Neuronal stem cell (in vitro differentiated cells): ENCODE measurements at places on chromosomes 12 and 14.

GRCh38 chr14:61733972-61734371, 28.2 kb upstream of the SNAPC1 start:
- DNase-seq = no peak

DNA sequence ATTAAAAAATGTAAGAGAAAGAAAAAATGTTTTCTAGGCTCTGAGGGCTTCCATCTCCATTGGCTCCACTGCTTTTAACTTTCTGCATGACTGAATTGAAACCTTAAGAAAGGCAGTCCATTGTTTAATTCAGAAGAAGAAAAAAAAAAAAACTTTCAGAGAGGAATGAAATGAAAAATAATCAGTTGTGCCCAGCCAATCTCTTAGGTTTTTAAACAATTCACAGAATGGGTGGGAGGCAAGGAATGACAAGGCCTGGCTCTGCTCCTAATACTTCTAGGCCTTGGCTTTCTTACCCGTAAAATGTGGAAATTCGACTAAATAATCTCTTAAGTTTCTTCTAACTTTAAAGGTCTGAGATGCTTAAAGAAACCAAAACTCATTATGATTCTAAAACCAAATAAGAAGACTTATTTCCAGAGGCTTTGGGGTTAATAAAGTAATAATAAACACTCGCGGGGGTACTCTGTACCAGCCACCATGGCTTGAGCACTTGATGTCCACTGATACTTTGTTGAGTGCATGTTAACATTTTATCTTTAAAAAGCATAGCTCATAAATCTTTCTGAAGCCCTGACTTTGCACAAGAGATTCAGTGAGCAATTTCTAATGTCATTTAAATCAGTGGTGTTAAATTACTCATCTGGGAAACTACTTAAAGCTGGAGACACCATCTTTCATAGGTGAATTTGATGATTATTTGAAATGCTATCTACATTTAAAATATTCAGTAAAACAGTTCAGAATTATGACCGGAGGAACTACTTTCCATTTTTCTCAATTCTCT, 49.6 kb downstream of the STON2 start:
- DNase-seq = no peak

DNA sequence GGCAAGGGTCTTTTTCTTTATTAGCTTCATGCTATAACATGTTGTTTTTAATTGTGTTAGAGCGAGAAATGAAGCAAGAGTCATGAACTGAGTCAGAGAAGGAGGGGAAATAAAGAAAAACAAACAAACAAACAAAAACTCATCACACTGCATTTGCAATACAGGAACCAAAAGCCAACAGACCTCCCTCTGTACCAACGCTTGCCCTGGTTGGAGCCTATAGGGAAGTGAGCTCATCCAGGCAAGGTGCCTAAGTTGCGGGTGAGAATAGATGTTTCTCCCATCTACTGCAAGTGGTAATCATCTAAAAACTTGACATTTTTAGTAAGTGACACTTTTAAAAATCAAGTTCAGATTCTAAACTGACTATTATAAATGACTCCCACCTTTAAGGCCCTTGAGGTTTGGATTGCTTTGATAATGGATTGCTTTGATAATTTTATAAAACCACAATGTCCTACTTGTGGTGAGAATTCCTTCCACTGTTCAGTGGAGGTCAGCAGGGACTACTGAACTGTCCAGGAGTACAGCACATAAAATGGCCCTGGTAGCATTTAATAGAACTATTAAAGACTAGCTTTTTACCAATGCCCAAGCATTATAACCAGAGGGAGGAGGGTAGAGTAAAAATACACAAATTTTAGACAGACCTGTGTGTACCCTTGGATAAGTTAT, 31.3 kb downstream of the SLC38A1 start:
- DNase-seq = no peak

DNA sequence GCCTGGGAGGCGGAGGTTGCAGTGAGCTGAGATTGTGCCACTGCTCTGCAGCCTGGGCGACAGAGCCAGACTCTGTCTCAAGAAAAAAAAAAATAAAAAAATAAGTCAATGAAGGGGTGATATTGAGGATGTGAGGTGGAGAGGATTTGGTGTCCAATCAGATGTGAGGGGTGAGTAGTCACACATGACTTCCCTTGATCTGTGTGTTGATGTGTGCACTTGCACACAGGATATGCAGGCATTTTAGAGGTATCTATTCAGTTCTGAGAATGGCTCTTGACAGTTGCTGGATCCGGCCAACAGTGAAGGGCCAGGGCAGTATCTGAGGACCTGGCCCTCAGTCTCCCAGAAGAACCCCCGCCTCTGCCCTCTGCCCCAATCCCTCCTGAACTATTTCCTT, 7.8 kb upstream of the SP7 start:
- DNase-seq = no peak

DNA sequence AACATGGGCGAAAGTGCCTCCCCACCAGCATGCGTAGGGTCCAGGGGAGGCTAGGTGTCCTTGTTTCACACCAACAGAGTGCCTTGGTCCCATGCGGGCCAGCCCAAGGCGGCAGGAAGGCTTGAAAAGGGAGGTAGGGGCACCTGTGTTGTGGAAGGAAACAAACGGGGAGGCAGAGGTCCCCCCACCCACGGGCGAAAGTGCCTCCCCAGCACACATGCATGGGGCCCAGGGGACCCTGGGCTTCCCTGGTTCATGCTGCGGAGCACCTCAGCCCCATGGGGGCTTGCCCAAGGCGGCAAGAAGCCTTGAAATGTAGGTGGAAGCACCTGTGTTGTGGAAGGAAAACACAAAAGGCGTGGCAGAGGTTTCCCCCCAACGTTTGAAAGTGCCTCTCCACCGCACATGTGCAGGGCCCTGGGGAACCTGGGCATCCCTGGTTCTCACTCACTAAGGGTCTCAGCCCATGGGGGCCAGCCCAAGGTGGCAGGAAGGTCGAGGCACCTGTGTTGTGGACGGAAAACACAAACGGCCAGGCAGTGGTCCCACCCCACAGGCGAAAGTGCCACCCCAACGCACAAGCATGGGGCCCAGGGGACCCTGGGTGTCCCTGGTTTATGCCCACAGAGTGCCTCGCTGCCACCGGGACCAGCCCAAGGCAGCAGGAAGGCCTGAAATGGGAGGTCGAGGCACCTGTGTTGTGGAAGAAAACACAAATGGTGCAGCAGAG, 374.7 kb downstream of the ALG10 start:
- DNase-seq = no peak

DNA sequence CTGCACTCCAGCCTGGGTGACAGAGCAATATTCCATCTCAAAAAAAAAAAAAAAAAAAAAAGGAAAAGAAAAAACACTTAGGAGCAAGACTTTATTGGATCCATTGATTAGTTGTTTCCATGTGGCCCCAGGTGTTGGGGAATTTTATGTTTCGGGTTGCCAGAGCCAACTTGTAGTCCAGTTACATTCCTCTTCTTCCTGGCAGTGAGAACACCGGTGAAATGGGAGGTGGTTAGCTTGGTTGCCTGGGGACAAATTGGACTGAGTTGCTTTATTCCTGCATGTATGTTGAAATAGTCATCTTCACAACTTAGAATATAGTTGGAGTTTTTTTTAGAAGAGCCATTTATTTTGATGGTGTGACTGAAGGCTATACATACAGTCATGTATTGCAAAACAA, 12.6 kb downstream of the RCOR1 start:
- DNase-seq = no peak

- DNase-seq = no peak
Observed at GRCh38 chr14:101191101-101191720, 287.7 kb upstream of the RTL1 start.

DNA sequence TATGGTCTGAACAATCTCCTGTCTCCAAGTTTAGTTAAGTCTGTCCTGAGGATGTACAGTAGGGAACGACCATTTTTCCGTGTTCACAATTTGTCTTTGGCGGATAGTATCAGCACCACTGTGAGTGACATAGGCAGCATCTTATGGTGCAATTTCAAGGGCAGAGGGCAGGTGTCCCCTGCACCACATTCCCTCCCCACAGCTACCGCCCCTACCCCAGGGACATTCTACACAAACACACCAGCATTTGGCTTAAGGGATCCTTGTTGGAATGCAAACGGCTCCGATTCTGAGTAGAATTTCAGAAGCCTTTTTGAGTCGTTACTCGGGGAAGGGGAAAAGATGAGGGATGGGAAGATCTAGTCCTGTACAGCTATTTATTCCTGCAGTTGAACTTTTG, 25.1 kb upstream of the DICER1 start:
- DNase-seq = no peak

DNA sequence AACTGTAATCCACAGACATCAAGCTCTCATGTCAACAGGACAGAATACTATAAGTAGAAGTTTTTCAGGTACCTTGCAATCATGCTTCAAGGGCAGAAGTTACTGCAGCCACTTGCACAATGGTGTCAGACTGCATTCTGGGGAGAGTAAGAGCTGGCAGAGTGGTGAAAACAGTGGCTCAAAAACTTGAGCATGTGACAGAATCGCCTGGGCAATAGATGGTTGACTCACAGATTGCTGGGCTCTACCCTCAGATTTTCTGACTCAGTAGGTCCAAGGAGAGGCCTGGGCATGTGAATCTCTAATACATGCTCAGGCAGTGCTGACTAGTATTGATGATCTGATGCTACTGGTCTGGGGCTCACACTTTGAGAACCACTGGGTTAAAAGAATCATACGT, 187.8 kb downstream of the TBX5 start:
- no peak for DNase-seq

DNA sequence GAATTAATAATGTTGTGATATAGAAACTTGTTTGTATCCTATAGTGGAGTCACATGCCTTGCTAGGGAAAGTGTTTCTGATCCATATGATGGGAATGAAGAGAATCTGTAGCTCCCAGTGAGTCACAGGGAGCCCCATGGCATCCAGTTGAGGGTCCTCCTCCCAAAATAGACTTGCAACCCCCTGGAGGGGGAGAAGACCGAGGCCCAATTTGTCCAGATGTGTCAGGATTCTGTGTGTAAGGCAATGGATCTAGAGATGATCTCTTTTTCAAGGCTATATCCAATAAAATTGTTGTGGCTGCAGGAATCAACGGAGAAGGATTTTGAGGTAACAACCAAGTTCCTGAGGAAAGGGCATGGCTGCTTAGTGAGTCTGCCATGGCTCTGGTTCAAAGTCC, 121.8 kb downstream of the BCL11B start:
- no peak for DNase-seq

- DNase-seq = no peak
Observed at GRCh38 chr12:62347922-62348650, 87.9 kb downstream of the USP15 start.

DNA sequence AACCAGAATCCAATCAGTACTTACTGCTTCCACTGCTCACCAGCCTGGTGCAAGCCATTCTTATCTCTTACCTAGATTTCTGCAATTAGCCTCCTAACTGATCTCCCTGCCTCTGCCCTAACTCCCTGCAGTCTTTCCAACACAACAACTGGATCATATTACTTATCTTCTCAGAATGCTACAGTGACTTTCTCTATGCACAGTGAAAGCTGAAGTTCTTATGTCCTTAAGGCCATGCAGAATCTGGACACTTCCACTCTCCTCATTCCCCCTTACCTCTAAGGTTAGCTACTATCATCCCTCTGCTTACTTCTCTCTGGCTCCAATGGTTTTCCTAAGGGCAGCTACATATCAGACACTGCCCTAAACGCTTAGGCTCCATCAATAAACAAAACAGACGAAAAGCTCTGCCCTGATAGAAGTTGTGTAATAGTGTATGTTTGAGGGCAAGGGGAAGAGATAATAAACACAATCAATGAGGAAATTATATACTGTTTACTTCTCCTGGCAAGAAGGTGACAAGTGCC, 4.0 kb downstream of the KTN1 start:
- no peak for DNase-seq

GRCh38 chr14:75968456-75968855, 13.3 kb downstream of the TGFB3 start:
- DNase-seq = no peak

DNA sequence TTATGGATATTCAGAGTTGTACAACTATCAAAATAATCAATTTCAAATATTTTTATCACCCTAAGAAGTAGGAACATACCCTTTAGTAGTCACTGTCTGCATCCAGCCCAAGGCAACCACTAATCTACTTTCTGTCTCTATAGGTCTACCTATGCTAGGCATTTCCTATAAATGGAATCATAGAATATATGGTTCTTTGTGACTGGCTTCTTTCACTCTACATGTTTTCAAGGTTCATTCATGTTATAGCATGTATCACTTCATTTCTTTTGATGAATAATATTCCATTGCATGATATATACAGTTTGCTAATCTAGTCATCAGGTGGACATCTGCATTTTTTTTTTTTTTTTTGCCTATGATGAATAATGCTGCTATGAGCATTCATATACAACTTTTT, 112.4 kb downstream of the PPP1R12A start:
- DNase-seq = no peak

DNA sequence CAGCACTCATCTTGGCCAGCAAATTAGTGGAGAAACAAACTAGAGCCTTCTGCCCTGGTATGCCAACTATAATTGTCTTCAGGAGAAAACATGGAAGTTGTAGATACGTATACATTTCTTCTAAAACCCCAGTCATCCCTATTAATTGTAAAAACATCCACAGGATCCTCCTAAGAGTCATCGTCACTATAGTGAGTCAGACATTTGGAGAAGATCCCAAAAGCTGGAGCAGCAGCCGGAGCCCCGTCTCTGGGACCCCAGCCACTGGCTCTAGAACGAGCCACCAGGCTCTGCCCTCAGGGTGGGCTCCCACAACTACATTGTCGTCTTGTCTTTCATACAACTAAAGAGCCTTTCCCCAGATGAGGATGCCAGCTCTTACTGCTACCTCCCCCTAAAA, 15.5 kb downstream of the PRKAB1 start:
- no peak for DNase-seq

- no peak for DNase-seq
Observed at GRCh38 chr14:33504246-33505099, 446.4 kb downstream of the EGLN3 start.

- DNase-seq = peak; percentile 66
Observed at GRCh38 chr12:57175428-57176138, 28.2 kb upstream of the LRP1-AS start.

GRCh38 chr12:101832030-101832429, 1.3 kb upstream of the GNPTAB start:
- DNase-seq = no peak

- DNase-seq = no peak
Observed at GRCh38 chr12:68480526-68480925, 130.2 kb upstream of the RAP1B start.

GRCh38 chr12:75542942-75543341, 31.5 kb upstream of the KRR1 start:
- no peak for DNase-seq

DNA sequence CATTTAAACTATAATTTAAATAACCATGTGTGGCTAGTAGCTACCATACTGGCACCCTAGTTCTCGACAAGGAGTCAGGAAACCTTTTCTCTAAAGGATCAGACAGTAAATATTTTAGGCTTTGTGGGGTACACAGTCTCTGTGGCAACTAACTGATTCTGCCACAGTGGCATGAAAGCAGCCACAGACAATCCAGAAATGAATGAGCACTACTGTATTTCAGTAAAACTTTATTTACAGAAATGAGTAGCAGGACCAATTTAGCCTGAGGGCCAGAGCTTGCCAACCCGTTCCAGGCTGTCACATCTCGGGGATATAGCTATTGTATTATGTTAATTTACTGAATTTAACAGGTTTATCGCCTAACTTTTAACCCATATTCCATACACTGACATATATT, 278.7 kb downstream of the ITPR2 start:
- no peak for DNase-seq
